ENCODE measurements at places on chromosomes 3 and 15.
A peak's percentile ranks its signal among the peaks of the same experiment; 100 is the strongest.

DNA sequence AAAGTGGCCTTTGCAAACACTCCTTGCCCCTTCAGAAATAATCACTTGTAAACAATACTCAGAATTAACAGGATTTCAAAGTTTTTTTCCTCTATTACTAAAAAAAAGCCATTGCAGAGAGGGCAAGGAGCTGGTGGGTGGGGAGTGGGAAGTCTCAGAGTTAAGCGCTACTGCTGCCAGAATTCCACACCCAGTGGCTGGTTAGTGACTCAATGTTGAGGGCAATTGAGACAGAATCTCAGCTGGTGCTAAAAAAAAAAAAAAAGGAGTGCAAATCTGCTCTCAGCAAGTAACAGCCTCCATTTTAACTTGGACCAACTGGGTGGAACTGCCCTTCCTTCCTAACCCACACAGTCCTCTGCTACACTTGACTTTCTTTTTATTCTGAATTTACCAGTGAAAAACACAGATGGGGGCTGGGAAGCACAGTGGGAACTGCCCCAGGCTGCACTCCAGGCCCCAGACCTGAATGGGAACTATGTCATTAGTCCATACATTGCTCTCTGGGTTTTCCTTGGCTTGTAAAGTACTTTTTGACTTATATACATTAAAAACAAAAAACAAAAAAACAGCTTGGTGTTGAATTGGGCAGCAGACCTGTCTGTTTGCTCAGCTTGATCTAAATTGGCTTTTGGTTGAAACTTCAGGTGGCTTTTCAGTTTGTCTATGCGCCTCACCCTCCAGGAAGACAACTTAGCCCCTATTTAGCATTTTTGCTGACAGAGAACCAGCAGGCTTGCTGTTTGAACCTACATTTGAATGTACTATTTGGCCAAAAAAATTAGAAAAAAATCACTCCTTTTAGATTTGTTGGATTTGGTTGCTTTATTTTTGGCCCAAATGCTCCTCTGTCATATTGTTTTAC lies 357.8 kb upstream of the TBL1XR1 start:
- peak; percentile 87 for DNase-seq
- no peaks in the 10 kb centered on the region for H3K36me3 ChIP-seq
- no peak overlapping the region for H3K4me3 ChIP-seq
- no peak overlapping the region for H3K27ac ChIP-seq

GRCh38 chr3:82055792-82056191 lies 294.3 kb upstream of the GBE1 start:
- H3K4me1 ChIP-seq, result no peaks in the 10 kb centered on the region
- peak; percentile 57 for DNase-seq
- no peaks in the 10 kb centered on the region for H3K27me3 ChIP-seq
- no peak overlapping the region for H3K4me3 ChIP-seq

GRCh38 chr3:115275896-115276295 lies 128.8 kb upstream of the ZBTB20 start:
- H3K4me3 ChIP-seq, result no peak overlapping the region
- H3K27ac ChIP-seq, result no peak overlapping the region
- no peaks in the 10 kb centered on the region for H3K36me3 ChIP-seq
- H3K4me1 ChIP-seq, result peaks cover 4% of the 10 kb centered on the region

DNA sequence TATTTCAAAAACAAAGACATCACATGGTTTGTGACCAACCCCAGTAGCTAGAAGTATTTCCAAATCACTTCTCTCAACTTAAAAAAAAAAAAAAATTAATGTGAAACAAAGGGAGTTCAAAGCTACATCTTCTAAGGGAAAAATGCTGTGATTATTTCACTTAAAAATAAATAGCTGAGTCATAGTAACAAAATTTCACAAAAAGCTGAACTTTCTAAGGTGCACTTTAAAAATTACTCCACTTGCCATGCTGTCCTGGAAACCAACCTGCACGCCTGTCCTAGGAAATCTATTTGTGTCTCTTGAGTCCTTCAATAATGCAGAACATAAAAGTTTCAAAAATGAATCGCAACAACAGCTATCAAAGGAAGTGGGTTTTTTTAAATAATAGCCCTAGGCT lies 1.8 kb downstream of the ACAP2 start:
- H3K4me3 ChIP-seq, result peak overlapping the region; percentile 94
- H3K27ac ChIP-seq, result peak overlapping the region; percentile 75
- H3K36me3 ChIP-seq, result no peaks in the 10 kb centered on the region
- H3K27me3 ChIP-seq, result no peaks in the 10 kb centered on the region
- H3K4me1 ChIP-seq, result peaks cover 11% of the 10 kb centered on the region

- peak overlapping the region; percentile 96 for H3K27ac ChIP-seq
- H3K4me3 ChIP-seq, result no peak overlapping the region
- DNase-seq, result peak; percentile 89
- peaks cover 41% of the 10 kb centered on the region for H3K4me1 ChIP-seq
Measured at GRCh38 chr3:135992072-135992471, 26.5 kb downstream of the PPP2R3A start.

DNA sequence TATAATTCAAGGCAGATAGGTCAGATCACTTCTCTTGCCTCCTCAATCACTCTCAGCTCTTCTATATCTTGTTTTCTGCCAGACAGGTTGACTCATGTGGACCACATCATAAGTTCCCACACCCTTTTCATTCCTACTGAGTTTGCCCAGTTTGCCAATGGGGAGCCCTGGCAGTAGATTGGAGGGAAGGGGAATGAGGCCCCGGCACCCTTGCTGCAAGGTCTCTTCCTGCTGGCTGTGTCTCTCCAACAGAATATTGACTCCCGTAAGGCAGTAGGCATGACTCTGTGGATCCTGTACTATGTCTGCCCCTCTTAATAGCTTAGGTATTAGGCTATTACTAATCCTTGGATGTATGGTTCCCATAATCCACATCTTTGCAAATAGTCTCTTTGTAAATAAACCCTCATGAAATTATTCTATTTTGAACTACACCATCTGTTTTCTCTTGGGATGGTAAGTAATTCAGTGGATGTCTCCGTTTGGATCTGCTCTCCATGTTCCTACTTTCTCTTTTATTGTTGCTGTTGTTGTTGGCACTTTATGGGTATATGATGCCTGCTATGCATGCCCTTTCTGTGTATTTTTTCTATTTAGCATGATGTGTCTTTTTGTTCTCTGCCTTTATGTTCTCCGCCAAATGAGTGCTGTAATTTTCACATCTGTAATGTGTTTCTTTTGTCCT lies 65.5 kb upstream of the DCBLD2 start:
- H3K27ac ChIP-seq, result peak overlapping the region; percentile 72
- H3K4me1 ChIP-seq, result peaks cover 61% of the 10 kb centered on the region
- peak; percentile 61 for DNase-seq
- no peaks in the 10 kb centered on the region for H3K36me3 ChIP-seq
- H3K4me3 ChIP-seq, result no peak overlapping the region
